ENCODE measurements at places on chromosomes 5 and 9. TPM values are rescaled to one million over a fixed set of nuclear protein-coding genes. Genes with fewer than 3 reads are reported as not detected.

Gene HACD4
- 3.3 TPM for total RNA-seq

Gene GLRA1
- not detected for total RNA-seq

Gene RNF183
- not detected for total RNA-seq

Gene ABCA2
- total RNA-seq, result 7.5 TPM

Gene SNCAIP
- not detected for total RNA-seq

Gene ABO
- total RNA-seq, result not detected

Gene CCL27
- not detected for total RNA-seq

DNA sequence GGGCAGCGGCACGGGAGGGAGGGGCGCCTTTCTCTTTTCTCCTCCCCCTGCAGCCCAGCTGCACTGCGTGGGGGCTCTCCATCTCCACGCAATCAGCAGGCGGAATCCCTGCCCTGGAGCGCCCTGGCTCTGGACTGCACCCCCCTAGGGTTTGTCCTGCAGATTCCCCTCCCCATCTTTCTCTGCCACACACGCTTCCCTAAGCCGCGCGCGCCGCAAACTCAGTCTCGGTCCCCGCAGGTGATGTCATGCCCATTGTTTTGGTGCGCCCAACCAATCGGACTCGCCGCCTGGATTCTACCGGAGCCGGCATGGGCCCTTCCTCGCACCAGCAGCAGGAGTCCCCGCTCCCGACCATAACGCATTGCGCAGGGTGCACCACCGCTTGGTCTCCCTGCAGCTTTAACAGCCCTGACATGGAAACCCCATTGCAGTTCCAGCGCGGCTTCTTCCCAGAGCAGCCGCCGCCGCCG is at the start of gene KCNN2:
KCNN2 (plus strand) TSS at position 347 of the 473 bp plus-strand sequence; CDS start at position 417, 70 bp downstream.
- no peak for DNase-seq

GRCh38 chr5:159638954-159639559 is 277.2 kb upstream of the ADRA1B start:
- DNase-seq, result no peak

- DNase-seq, result no peak
Observed at GRCh38 chr5:110803467-110804326, 64.9 kb downstream of the SLC25A46 start.

- DNase-seq, result no peak
Observed at GRCh38 chr9:98117984-98118639, 910 bp downstream of the TRIM14 start.

DNA sequence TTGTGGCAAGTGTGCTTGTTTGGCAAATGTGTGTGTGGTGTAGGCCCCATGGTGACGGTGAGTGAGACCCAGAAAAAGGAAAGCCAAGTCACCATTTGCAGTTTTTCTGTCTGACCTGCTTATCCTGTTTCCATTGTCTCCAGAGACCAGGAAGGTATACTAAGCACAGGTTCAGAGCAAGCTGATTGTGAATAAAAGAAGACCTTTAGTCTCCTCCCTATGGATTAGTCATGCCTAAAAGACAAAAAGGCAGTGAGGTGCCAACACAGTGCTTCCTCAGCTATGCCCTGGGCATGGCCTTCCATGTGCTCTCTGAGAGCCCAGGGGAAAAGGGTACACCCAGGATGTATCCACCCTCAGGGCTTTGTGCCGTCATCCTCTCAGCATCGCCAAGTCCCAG is 49.2 kb upstream of the SHOC1 start:
- DNase-seq, result no peak

DNA sequence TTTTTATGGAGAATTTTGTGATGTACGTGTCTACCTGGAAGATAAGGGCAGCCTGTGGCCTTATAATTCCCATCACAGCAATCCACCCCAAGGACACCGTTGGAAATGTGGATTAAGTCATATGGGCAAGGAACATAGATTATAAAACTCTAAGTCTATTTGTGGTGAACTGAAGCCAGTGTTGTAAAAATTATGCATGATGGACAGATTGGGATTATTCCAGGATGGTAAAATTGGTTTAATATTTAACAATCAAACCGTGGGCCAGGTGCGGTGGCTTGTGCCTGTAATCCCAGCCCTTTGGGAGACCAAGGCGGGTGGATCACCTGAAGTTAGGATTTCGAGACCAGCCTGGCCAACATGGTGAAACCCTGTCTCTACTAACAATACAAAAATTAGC is 12.9 kb upstream of the SLC6A19 start:
- no peak for DNase-seq

DNA sequence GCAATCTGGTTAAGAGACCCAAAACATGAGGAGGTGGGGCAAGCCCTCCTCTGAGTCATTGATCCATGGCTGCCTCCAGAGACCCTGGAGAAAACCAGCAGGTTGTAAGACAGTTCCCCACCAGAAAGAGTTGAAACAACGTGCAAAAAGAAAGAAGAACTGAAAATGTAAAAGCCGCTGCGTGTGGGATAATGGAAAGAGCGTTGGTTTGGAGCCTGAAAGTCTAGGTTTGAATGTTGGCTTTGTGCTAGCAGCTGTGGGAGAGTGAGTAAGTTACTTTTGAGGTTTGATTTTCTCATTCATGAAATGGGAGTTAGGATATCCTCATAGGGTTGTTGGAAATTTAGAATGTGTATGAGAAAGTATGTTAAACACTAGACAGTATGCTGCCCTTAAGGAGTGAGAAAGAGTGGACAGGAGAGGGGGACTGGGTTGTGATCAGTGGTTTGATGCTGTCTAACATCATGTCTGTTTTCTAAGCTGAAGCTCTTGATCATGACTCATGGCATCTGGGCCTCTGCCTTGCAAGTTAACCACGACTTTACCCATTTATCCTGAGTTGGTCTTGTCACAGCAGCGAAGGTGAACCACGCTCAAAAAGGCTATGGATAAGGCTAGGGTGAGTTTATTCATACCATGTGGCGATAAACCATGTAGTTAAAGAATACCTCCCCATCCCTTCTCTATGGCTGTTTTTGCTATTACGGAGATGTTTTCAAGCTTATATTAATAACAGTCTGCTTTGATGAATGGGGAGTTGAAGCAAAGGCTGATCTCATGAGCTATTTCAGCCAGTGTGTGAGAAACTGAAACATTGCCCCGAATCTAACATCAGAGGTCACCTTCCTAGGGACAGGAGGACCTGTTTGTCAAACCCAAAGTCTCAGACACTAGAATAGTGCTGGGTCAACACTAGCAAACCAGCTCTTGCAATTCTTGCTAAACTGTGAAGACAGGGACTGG is 41.3 kb downstream of the ZNF366 start:
- DNase-seq, result no peak

DNA sequence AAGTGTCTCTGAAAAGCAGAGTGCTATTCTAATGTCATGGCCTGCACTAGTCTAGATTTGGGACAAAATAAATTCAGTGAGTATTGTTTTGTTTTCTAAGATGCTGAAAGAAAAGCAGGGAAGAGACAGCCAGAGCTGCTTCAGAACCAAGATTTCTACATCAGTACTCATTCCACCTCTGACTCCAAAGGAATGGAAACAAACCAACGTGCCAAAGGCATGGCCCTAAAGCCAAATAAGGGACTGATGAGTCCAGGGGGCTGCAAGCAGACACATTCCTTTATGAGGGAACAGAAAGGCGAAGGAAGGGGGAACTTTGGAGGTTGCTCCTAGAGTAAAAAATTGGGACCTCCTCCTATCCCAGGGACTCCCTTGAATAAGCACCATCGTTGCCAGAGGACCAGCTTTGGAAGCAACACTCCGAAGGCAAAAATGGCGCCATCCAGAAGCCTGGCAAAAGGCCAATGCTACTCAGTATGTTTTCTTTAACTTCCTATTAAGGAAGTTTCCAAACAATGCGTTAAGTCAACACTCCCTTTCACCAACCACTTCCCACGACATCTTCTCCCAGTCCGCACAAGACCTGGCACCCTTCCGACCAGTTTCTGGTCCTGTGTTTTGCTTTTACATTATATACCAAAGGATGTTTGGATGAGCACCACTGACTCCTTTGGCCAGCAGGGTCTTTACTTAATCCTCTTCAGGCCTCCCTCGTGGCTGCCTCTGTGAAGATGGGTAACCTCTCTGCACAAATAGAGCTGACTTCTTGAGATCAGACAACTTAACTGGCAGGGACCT is 31.6 kb downstream of the ADAM19 start:
- DNase-seq, result no peak

DNA sequence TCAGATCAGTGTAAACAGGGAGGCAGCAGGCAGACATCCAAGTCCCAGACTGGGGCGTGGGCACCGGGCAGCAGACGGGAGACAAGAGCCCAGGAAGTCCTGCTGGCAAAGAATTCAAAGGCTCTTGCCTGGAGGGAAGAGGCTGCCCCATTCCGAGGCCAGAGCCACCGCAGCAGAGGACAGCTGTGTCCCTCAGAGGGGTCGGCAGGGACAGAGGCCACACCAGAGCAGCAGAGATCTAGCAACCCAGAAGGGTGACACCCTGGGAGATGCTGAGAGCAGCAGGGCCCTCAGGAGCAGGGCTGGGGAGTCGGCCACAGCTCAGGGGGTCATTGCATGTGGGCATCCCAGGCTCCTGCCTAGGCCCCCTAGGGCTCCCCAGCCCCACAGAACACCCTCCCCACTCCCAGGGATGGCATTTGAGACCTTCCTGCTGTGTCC is 29.1 kb downstream of the ADAMTS2 start:
- no peak for DNase-seq

DNA sequence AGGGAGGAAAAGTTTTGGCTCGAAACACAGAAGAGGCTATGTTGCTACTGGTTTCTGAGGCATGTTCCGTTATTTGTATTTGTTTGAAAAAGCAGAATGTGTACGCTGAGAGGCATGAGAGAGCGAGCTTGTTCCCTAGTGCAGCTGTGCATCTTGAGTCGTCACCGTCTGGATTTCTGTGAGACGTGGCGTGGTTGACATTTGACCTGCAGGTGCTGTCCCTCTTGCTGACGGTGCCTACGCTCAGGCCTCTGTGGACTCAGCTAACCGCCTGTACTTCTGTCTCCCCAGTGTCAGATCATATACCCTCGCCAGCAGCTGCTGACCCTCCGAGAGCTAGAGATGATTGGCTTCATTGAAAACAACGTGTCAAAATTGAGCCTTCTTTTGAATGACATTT is 21.5 kb downstream of the TRIP13 start:
- no peak for DNase-seq

- no peak for DNase-seq
Observed at GRCh38 chr9:125906144-125906543, 159.0 kb downstream of the PBX3 start.

DNA sequence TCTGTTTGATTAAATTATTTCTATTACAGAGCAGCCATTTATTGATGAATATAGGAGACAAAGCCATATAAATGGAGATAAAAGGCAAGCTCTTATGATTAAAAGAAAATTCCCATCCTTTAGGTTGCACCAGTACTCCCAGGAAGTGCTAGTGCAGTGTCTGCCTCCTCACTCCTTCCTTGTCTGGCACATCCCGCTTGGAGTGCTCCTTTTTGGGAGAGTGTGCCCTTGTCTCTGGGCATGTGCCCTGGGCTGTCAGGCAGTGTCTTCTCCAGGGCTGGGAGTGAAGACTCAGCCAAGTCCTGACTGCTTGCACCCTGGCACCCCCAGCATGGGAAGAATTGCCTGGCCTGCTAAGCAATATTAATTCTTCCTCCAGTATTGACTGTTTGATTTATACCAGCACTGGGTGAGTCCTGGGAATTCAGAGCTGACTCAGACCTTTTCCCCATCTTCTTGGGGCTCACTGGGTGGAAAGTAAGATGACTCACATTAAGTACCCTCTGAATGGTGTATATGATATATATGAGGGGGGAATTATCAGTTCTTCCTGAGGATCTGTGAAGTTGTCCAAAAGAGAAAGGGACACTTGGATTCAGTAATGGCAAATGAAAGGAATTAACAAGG is 62.1 kb downstream of the ZSWIM6 start:
- DNase-seq, result no peak

DNA sequence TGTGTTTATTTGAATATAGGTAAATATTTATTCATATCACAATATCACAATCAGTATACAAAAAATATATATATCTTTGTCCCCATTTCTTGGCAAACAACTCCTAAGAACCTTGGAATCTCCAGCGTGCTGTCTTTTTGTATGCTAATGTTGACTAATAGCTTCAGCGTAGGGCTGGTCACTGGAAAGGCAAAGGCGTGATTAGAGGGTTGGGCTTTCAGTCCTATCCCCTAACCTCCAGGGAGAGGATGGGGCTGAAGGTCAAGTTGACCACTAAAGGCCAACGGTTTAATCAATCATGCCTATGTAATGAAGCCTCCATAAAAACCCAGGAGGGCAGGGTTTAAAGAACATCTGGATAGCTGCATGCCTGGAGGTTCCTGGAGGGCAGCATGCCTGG is 79.6 kb upstream of the BNC2 start:
- no peak for DNase-seq

DNA sequence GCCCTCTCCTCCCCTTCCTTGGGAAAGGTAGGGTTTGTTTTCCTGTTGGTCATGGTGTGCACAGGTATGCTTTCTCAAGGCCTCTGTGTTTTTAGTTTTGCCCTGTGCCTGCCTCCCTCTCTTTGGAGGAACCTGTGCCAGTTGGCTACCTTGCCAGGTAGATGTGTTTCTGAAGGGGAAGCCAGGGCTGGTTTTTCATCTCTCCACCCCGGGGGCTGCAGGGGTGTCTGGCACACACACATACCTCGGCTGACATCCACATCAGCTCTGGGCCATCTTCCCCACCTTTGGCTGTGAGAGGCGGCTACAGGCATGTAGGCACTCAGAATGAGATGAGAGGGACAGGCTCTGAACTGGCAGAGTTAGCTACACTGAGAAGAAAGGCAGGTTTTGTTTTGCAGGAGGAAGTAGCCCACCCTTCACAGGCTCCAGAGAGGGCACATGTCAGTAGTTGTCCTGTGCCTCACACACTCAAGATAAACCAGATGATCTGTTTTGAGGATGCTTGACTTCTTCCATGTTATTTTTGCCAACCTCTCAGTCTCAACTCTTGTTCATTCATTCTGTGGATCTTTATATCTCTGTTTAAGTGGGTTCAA is 9.7 kb downstream of the RGMB start:
- DNase-seq, result no peak

- DNase-seq, result no peak
Observed at GRCh38 chr5:60334281-60334713, 365.7 kb downstream of the DEPDC1B start.

DNA sequence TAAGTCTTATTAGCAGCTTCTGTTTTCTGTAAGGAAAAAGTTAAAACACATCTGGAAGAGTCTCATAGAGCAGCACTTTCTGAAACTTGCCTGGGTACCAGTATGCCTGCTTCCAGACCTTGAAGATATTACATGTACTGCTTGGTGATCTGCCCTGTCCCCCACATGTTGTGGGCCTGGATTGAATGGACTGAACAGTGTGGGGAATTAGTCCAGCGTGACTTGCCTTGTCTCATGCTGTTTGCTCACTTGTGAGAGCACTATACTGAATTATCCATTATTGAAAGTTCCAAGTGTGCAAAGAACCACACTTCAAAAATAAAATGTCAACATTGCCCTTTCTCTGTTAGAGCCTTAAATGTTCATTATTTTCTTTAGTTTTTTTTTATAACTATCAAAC is 8.9 kb downstream of the CTNNA1 start:
- no peak for DNase-seq

GRCh38 chr9:12643686-12644085 is 49.5 kb upstream of the TYRP1 start:
- no peak for DNase-seq

- DNase-seq, result no peak
Observed at GRCh38 chr5:150636391-150637244, 3.8 kb upstream of the SYNPO start.

Data from activated B cell treated with CpG ODN at 0.5 μM for 24 hours (primary cell).